Head of caudate nucleus (tissue), 42 donors: ENCODE measurements at places on chromosomes 12 and 14.

DNA sequence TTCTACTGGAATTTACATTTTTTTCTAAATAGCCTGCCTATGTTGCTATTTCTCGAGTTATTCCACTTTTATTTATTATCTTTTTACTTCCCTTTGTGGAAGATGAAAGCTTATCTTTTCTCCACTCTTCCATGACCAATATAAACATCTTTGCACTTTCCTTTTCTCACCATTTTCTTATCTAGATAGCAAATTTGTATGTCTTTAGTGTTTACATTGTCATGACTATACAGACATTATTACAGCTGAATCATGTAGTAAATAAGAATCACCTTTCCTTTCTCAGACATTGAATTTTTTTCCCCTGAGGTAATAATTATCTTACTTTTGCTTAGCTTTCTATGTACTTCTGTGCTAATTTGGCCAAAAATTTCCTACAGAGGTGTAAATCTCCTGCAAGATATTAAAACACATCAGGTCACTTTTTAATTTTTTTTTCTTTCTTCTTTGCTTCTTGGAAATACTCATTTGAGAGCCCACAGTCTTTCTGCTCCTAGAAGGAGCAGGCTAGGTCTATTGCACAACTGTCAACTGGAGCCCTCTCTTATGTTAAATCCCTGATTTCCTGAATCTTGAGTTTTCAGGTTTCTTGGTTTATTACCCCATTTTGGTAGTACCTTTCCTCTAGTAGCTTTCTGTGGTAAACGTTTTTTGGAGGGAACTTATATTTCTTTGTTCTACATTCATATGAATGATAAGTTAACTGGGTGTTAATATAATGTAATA, 109.0 kb upstream of the ATP2B1 start:
- DNase-seq: no peak

GRCh38 chr12:27178723-27179399, 65.2 kb upstream of the STK38L start:
- no peak for DNase-seq

- DNase-seq: peak; percentile 46
Observed at GRCh38 chr12:67667276-67668073, 18.9 kb downstream of the DYRK2 start.

DNA sequence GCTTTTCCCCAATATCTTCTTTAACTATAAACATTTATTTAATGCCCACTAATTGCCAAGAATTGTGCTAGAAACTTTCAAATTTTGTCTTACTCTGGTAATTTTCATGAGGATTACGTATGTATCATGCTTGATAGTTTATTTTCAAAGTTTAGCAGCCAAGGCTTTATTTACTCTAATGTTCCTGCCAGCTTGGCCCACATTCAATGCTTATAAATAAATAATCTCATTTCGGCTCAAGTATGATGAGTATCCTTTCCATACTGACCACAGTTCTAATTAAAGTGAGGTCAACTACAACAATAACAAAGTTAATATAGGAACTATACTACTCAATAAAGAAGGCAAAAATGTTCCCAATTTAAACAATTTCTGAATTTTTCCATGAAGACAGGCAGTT, 259.2 kb downstream of the MED13L start:
- DNase-seq: no peak

GRCh38 chr12:51390891-51391282, 319 bp downstream of the GALNT6 start:
- peak; percentile 34 for DNase-seq

GRCh38 chr12:41234692-41235091, 46.6 kb downstream of the PDZRN4 start:
- DNase-seq: no peak
